RPMI7951 (cell line): ENCODE measurements at places on chromosomes 6 and 20.
A peak's percentile ranks its signal among the peaks of the same experiment; 100 is the strongest.

DNA sequence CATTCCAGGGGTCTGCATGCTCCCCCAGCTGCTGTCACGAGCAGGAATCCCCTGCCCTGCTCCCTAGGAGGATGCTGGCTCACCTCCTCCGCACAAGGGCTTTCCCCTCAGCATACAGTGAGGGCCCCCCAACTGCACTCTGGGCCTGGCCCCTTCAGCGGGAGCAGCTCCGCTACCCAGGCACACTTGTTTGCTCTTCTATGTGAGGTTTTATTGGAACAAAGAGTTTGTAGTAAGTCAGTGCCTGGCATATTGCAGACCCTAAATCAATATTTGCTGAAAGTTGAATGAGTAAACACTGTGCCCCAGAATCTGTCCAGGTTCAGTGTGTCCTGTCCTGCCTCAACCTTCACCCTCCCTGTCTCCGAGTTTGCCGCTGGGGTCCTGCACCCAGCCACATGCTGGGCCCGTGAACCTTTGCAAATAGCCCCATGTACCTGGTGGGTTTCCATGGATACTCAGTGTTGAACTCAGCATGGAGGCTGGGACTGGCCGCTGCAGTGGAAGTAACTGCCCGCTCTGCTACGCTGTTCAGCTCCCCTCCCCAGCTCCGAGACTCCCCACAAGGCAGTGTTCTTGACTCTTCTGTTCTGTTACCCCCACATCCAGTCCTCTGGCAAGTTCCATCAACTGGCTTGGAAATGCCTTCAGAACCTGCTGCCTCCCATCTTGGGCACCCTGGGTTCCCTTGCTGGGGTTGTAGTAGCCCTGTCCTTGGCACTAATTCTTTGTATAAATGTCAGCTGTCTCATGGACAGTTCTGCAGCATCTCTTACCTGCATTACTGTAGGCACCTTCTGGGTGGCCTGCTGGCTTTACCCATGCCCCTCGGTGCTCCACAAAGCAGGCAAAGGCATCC lies 15.7 kb downstream of the SLC22A1 start:
- no peak for DNase-seq

GRCh38 chr6:5098501-5099270 lies 13.5 kb downstream of the PPP1R3G start:
- no peak for DNase-seq

DNA sequence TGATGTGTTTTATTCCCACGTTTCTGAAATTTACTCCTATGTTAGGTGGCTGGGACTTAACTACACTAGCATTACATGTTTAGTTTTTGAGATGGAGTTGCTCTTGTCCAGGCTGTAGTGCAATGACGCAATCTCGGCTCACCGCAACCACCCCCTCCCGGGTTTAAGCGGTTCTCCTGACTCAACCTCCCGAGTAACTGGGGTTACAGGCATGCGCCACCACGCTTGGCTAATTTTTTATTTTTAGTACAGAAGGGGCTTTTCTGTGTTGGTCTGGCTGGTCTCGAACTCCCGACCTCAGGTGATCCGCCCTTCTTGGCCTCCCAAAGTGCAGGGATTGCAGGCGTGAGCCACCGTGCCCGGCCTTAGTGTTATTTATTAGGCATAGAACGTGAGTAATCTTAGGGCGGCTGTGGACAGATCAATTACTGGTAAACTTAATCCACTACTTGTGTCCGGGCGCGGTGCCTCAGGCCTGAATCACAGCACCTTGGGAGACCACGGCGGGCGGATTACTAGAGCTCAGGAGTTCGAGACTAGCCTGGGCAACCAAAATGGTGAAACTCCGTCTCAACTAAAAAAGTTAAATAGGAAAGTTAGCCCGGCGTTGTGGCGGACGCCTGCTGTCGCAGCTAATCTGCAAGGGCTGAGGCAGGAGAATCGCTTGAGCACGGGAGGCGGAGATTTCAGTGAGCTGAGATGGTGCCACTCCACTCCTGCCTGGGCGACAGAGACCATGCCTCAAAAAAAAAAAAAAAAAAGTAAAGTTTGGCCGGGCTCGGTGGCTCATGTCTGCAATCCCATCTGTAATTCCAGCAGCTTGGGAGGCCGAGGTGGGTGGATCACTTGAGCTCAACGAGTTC lies 123.7 kb upstream of the BTN3A2 start:
- peak; percentile 63 for DNase-seq

DNA sequence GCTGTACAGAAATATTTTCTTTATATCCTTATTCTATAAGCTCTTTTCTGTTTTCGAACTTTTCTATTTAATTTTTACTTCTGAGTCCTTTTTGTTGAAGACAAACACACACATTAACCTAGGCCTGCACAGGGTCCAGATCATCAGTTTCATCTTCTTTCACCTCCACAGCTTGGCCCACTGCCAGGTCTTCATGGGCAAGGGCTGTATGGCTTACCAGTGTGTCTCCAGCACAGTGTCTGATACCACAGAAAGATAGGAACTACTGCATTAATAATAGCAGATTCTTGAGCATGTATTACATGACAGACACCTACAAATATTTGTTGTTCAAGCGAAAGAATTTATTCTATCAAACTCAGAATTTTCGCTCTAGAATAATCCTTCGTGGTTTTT lies 24.4 kb downstream of the QKI start:
- peak; percentile 52 for DNase-seq

GRCh38 chr6:105272786-105273185 lies 93.0 kb upstream of the POPDC3 start:
- DNase-seq = peak; percentile 14

GRCh38 chr6:107819964-107820337 lies 4.2 kb downstream of the SCML4 start:
- DNase-seq = peak; percentile 51

- peak; percentile 10 for DNase-seq
Measured at GRCh38 chr20:36717657-36718056, 28.2 kb downstream of the NDRG3 start.

DNA sequence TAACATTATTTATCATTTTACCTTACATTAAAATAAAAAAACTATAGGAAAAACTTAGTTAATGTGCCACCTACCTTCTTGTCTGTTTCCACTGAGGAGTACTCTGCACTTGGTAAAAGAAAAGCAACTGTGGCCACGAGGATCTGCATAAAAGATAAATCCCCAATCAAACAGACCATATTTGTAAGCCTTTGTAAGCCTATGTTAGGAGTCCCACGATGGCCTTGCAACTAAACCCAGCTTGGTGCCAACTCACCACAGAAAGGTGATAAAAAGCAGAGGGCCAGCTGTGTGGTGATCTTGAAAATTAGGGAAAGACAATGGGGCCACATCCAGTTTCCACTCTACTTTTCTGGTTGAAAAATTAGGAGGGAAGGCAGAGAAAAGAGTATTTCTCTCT lies 156.9 kb downstream of the INSM1 start:
- no peak for DNase-seq

- DNase-seq = peak; percentile 36
Measured at GRCh38 chr20:47677635-47678453, 107.4 kb downstream of the SULF2 start.

GRCh38 chr6:161139766-161140553 lies 133.9 kb downstream of the AGPAT4 start:
- DNase-seq = no peak
